Stimulated activated CD4-positive, alpha-beta T cell treated with anti-CD3 and anti-CD28 coated beads, Interleukin-1b, Interleukin-23, amount 100 ng/mL, for 1 hour (primary cell): ENCODE measurements at places on chromosomes 1 and 21.

DNA sequence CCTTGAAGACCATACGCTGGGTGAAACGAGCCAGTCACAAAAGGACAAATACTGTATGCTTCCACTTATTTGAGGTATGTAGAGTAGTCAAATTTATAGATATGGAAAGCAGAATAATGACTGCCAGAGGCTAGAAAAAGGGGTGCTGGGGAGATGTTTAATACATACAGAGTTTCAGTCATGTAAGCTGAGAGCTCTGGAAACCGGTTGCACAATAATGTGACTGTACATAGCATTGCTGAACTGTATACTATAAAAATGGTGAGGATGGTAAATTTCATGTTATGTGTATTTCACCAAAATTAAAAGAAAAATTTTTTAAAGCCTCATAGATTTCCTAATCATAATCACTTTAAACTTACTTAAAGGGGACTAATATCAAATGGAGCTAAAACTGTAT, 110.8 kb downstream of the ZZZ3 start:
- no peak for DNase-seq

GRCh38 chr1:210239349-210240111, 6.9 kb downstream of the SERTAD4 start:
- no peak for DNase-seq

- DNase-seq: no peak
Measured at GRCh38 chr21:20856926-20857325, 141.3 kb upstream of the NCAM2 start.

DNA sequence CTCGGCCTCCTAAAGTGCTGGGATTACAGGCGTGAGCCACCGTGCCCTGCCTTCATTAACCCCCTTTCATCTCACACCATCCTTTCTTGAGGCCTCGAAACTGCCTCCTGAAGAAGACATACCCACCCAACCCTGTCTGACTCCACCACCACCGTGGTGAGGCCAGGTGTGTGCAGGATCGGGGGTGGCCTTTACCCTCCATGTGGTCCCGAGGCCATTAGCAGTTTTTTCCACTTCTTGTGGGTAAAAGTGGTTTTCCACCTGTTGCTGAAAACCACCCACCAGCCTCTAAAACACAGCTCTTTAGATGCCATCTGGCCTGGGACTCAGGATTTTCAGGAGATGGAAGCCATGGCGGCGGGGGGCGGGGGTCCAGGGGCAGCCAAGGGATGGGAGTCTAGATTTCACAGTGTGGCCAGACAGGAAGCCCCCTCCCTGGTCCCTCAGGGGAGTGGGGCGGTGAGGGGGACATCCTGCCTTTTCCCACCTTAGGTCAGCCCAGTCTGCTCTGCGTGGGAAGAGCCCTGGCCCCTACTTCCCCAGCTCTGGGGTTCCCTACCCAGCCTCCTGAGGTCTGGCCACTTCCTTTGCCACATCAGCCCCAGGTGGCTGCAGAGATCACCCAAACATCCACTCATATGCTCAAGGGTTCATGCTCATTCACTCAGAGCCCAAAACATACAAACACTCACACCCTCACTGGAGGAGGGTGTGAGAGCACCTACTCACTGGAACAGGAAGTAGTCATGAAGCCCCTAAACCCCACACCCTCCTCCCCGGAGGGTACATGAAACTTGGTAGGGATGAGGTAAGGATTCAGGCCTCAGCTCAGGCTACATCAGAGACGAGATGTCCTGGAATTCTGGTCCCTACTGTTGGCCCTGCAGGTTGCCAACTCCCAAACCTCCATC, 2.3 kb downstream of the FGR start:
- no peak for DNase-seq

- peak; percentile 7 for DNase-seq
Measured at GRCh38 chr1:159012495-159012894, 2.8 kb downstream of the IFI16 start.

- no peak for DNase-seq
Measured at GRCh38 chr1:79657951-79658658, 651.6 kb upstream of the ADGRL4 start.

- no peak for DNase-seq
Measured at GRCh38 chr1:168452329-168452728, 91.5 kb downstream of the XCL2 start.
